ENCODE measurements at places on chromosomes 5 and 9.
A peak's percentile ranks its signal among the peaks of the same experiment; 100 is the strongest.

GRCh38 chr5:45098483-45098882 is 289.7 kb downstream of the MRPS30 start:
- no peak for DNase-seq

DNA sequence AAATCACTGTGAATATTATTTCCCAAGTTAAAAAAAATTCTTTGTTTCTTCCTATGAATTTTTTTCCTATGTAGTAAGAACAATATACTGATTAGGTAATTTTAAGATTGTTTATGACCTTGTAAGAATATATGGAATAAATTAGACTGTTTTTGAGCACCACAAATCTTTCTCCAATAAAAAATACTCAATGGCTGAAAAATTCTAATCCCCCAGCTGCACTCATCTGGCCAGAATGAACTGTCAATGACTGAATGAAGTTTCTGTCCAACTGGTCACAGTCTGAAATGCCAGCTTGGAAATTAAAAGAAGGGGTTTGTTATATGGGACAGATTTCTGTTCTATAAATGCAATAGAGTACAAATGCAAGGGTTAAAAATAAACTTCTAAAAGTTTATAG is 569.5 kb upstream of the SEMA6A start:
- DNase-seq, result no peak

- no peak for DNase-seq
Measured at GRCh38 chr5:14415698-14416074, 165.9 kb upstream of the OTULINL start.

- no peak for DNase-seq
Measured at GRCh38 chr5:50738864-50739263, 72.4 kb downstream of the PARP8 start.

GRCh38 chr5:62059960-62060359 is 246.0 kb upstream of the KIF2A start:
- no peak for DNase-seq

- peak; percentile 70 for DNase-seq
Measured at GRCh38 chr5:140402258-140403074, 833 bp downstream of the ANKHD1 start.

DNA sequence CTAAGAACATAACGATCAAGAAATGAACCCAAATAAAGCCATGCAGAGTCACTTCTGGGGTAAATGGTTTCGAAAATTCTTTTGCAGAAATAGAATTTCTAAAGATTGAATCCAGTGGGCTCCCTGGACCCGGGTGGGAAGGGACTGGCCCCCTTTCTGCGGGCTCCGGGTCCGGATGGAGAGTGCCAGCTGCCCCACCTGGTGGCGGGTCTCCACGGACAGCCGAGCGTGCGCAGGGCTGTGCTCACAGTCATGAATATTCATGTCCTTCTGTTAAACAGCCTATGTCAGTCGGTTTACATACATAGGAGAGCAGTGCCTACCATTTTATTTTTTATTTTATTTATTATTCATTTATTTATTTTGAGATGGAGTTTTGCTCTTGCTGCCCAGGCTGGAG is 4.7 kb upstream of the PPP1R26 start:
- DNase-seq, result peak; percentile 29

DNA sequence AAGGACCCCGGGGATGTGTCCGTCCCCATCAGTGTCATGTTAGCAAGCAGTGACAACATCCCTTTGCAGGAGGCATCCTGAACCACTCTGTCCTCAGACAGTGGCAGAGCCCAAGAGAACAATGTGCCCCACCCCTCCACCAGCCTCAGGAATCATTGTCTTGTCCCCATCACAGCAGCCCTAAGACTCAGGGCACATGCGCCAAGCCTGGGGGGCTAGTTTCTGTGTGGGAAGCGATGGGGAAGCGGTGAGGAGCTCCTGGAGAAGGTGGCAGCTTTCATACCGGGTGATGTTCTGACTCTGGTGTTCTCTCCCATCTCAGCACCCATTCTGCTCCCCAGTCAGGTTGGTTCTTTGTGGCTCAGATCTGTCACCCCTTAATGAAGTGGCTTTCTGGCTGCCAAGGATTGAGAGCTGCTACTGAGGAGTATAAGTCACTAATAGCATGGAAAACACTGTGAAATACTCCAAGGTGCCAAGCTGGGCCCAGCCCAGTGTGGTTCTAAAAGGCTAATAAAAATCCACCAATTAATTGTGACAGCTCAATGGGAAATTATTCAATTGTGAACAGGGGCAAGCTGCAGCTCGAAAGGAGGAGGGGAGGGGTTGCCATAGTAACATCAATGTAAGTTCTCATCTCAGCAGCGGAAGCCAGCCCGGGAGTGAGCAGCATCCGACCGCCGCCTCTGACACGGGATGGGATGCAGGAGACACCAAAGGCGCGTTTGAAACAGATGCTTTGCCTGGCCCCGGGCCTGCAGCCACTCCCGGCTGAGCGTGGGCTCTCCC is 4.7 kb downstream of the QRFP start:
- no peak for DNase-seq

DNA sequence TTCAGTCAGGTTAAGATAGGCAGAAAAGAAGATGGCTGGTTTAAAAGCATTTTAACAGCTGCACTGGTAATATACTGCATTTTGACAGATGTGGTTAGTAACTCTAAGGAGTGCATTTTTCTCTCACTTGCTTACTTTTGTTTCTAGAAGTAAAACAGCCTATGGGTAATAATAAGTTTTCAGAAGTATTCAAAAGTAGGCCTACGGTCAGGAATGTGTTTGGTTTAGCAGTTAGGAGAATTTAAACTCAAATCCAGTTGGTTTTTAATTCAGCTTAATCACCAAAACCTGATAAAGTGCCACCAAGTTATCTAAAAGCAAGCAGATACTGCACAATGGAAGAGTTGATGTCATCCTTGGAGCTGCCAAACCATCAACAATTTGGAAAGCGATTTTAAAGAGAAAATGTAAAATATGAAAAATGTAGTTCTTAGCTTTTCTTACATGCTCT is 160.3 kb downstream of the ARSB start:
- DNase-seq, result no peak

DNA sequence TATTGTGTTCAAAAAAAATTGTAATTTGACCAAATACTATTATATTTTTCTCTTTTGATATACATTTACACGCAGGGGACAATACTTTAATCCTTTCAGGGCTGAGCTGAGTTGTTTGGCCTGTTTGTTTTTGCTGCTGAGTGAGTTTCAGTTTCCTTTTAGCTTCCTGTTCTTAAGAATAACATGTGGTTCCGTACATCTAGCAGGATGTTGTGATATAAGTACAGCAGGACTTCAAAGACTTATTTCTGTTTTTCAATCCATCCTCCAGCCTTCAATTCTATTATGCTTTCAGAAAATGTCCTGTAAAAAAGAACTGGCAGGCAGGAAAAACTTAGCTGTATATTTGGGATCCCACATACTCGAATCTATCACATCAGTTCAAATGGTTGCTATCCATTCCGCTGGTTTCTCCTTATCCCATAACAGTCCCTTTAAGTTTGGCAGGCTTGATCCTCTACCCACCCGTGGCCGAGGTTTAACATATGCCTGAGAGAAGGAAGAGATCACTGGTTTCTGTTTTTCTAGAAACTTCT is 1037.3 kb upstream of the ACO1 start:
- DNase-seq, result peak; percentile 40

DNA sequence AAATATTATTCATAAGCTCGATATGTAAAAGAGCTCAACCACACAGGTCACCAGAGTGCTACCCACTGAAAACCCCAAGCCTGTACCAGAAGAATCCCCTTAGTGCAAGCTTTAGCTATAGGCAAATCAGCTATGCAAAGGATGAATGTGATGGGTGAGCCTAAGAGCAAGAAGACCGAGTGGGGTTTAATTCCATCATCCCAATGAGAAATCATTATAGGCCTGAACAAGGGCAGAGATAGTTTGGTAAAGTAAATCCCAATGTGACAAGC is 21.8 kb downstream of the ELOVL7 start:
- DNase-seq, result no peak

DNA sequence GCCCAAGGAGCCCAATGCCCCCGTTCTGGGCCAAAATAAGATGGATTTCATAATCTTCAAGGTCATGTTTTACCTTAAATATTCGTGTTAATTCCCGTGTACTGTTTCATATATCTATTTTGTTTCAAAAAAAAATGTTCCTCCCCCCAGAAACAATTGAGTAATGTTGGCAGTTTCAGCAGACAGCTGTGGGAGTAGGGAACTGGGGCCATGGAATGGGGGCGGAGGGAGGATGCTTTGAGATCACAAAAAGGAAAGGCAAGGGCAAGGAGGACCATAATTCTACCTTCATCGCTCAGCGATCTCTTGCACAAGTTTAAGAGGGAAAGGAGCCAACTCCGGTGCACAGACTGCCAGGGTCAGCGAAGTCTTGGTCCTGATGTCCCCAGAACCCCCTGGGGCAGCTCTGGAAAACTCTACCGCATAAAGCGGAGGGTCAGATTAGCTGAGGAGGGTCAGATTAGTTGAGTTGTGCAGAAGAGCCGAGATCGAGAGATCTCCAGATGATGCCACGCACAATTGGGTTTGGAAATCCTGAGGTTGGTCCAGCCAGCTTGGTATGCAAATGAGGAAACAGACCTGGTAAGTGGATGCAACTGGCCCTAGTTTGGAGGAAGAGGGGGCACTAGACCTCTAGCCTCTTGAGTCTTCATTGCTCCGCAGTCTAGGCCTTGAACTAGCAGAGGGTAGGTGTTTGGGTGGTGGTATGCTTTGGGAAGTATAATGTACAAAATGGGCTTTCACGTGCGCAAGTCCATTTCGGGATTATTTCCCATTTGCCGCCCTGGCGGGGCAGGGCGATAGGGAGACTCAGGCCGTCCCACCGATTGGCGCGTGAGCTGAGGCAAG is 24.0 kb downstream of the CDKN2A start:
- no peak for DNase-seq

DNA sequence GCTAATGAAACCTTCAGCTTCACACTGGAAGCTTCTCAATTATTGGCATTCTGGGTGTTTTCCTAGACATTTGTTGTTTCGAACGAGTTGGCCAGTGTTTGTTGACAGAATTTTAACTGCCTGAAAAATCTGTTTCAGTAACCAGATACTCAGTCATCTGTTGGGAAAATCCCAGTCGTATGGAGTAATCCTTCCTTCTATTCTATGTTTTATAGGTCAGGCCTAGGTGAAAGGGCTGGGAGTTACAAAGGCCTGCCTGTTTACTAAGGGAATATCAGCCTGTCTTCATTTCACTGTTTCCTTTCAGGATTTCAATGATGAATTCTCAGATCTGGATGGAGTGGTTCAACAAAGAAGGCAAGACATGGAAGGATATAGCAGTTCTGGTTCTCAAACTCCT is 59.9 kb downstream of the GRAMD2B start:
- no peak for DNase-seq

GRCh38 chr5:144177548-144177947 is 6.9 kb downstream of the KCTD16 start:
- DNase-seq, result no peak

DNA sequence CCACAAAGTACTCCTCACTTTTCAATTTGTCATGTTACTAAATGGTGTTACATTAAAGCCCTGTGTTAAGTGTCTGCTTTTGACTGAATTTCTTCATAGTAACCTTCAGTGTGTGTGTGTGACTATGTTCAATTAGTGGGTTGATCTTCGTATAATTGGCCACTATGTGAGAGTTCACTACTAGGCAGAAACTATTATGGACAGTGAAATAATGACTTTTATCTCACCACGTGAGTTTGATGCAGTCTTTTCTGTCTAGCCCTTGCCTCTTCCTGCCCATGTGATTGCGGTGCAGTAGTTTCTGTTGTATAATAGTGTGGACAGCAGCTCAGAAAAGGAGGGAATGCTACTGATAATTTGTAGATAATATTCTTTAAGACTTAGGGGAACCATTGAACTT is 1.8 kb upstream of the MAML1 start:
- DNase-seq, result no peak

DNA sequence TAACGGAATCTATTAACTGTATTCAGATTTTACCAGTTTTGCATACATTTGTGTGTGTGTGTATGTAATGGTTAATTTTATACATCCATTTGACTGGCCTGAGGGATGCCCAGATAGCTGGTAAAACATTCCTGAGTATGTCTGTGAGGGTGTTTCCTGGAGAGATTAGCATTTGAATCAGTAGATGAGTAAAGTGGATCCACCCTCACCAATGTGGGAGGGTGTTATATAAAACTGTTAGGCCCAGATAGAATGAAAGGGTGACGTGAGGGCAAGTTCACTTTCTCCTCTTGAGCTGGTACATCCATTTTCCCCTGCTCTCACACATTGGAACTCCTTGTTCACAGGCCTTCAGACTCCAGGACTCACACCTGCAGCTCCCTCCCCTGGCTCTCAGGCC is 88.7 kb downstream of the EMB start:
- DNase-seq, result no peak

- no peak for DNase-seq
Measured at GRCh38 chr9:87245271-87245670, 252.4 kb upstream of the DAPK1 start.

DNA sequence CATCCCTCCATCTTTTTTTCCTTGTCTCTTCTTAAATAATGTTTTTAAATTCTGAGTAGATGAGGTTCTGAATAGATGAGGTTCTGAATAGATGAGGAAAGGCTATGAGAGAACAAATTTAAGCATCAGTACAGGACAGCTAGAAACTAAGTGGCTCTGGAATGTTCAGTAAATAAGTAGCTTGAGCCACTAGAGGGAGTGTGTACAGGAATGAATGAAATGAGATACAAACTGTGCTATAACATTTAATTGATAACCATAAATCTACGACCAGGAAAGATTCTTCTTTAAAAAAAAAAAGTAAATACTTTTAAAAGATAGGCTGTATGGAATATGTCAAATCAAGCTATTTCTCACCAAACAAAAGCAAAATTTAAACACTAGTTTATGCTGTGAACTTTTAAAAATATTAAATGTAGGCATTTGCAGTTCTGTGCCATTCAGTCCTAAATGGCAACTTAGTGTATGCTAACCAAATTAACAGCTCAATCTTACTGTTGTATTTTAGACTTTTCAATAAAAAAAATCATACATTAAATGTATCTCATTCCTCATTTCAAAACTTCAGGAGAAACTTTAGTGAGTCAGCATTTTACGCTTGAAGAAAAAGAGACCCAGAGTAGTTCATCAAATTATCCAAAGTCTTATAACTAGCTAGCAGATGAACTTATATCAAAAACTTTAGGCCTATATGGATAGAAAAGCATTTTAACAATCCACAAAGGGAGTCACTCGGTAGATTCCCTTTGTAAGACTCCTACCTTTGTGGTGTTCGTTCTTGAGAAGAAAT is 70.4 kb upstream of the SNX2 start:
- DNase-seq, result no peak

DNA sequence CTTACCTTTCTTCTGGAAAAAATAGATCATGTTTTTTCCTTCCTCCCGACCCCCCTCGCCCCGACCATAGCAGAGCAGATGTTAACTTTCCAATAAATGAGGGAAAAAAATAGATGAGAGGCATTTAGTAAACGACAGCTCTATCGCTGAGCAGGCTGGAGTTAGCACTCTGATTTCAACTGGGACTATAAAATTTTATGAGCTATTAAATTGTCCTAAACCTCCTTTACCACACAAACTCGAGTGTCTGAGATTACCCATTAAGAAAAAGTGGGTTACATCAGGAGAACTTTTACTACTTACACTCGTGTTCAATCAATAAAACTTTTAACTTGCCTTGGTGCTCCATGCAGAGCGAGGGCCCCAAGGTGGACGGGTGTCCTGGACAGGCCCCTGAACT is 59.8 kb upstream of the RNU6ATAC start:
- DNase-seq, result no peak

Measured in activated naive CD4-positive, alpha-beta T cell treated with anti-CD3 and anti-CD28 coated beads, Interleukin-2, amount 10 ng/mL, durations not matched to agents 7 days and 5 days (primary cell).